Stimulated activated CD4-positive, alpha-beta T cell treated with anti-CD3 and anti-CD28 coated beads, TNF-alpha, amount 100 ng/mL, for 4 hours (primary cell): ENCODE measurements at places on chromosomes 1 and 21.

DNA sequence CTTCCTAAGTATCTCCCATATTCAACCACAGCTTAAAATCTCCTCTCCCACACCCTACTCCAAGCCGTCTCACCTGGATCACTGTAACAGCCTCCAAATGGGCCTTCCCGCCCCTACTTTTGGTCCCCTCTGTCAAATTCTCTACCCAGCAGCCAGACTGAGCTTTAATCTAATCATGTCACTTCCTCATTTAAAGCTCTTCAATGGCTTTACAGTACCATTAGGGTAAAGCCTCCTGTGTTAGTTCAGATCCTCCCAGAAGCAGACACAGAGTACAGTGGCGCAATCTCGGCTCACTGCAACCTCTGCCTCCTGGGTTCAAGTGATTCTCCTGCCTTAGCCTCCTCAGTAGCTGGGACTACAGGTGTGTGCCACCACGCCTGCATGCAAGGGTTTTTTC lies 46.8 kb upstream of the PSEN2 start:
- no peak for DNase-seq

GRCh38 chr1:231887866-231888265 lies 261.3 kb downstream of the DISC1 start:
- DNase-seq = no peak

GRCh38 chr1:11501491-11501897 lies 22.5 kb downstream of the DISP3 start:
- no peak for DNase-seq

DNA sequence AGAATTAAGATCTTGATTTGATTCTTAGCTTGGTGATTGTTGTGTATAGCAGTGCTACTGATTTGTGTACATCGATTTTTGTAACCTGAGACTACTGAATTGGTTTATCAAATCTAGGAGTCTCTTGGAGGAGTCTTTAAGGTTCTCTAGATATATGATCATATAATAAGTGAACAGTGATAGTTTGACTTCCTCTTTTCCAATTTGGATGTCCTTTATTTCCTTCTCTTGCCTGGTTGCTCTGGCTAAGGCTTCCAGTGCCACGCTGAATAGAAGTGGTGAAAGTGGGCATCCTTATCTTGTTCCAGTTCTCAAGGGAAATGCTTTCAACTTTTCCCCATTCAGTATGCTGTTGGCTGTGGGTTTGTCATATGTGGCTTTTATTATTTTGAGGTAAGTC lies 61.5 kb upstream of the LYST start:
- no peak for DNase-seq

DNA sequence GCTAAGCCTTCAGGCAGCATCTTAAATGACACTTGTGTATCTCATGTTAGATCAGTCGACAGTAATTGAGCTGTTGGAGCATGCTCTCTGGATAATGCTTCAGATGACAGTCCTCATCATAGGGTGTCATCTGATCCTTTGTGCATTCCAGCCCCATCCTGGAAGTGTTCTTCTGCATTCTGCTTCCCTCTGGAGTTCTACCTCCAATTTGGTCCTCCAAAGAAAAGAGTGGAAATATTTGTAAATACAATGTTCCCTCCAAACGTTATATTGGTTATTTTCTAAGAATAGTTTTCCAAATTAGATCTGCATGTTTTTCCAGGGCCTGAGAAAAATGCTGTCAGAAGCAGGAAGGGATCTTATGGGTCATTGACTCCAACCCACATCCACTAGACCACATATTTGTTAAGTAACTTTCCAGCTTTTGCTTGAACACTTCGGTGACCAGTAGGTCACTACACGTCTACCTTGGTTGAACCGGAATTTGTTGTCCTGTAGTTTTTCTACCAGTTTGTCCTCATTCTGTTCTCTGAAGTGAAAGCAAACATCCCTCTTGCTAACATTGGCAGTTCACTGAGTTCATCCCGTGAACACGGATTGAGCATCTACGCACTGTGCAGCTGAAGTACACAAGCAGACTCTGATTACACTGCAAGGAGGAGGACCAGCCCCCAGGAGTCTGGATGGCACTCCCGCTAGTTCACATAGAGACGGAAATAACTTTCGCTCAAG lies 136.0 kb downstream of the TLR5 start:
- no peak for DNase-seq

GRCh38 chr1:90027281-90027680 lies 32.4 kb downstream of the ZNF326 start:
- DNase-seq = no peak

DNA sequence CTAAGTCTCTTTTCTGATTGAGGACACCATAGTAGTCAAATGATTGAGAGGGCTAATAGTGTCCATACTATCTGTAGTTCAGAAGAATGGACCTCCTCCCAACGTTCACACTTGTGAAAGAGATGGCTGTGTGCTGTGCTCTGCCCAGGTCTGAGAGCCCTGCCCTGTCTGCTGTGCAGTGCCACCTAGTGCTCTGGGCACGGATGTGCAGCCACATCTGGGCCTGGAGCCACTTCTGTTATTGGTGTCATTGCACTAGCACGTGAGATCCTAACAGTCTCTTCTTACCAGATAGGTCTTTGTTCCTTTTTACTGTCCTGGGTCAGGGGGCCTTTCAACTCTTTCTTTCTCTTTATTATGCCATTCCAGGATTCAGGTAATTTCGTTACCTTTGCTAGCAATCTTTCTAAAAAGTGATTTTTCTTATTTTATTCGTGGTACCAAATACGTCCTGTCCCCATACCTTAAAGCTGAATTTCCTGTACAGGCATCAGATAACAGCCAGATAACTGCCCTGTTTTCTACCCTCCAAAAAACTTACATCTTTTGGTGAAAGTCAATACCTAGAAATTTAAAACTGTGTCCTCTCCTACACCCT lies 21.7 kb downstream of the INTS3 start:
- peak; percentile 54 for DNase-seq

GRCh38 chr1:108845991-108846390 lies 10.9 kb downstream of the AKNAD1 start:
- DNase-seq = no peak

DNA sequence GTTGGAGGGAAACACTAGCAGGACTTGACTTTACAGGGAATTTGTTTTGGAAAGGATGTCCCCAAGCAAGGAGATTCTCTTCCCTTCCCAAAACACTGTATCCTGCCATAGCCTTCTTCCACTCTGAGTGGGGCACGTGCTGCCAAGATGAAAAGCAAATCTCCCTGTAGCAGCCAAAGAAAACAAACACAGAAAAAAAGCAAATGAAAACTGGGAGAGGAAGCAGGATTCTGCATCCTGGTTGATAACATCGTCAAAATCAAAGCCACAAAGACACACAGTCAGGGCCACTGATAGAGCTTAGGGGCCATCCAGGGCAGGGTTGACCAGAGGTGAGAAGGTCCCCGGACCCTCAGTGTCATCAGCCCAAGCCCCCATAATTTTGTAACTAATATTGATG lies 16.0 kb upstream of the MTARC2 start:
- DNase-seq = no peak

- no peak for DNase-seq
Observed at GRCh38 chr21:37766129-37766528, 150.1 kb downstream of the KCNJ6 start.

DNA sequence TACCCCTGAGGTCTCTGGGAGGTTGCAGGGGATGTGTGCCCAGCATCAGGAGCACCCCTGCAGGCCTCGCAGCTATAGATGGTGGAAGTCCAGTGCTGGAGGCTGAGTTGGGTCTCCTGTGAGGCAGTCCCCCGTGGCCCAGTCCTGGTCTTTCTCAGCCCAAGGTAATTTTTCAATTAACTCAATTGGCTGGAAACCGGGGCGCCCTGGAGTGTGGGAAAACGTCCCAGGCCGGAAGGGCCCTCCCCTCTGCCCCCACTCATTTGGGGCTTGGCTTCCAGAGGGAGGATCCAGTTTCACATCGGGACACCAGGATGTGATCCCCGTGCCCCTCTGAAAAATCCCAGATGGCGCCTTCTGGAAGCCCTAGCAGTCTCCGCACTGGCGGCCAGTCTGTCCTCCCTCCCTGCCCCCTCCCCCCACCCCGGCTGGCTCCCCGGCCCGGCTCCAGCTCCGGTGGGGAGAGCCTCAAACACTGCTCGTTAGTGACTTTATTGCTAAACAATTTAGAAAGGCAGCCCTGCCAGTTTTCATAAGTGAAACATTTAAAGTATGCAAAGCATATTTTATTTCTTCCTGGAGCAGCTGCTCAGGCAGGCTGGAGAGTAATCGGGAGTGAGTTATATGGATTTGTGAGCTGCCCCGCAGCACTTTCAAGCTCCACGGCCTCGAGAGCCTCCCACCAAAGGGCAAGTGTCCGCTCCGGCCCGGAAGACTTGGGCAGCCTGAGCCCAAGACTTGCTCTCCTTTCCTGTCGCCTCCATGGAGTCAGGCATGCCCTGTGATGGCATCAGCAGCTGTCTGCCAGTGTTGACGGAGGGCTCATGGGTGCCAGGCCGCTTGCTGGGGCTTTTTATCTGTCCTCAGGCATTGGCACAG lies 208.2 kb upstream of the TMEM51 start:
- no peak for DNase-seq

DNA sequence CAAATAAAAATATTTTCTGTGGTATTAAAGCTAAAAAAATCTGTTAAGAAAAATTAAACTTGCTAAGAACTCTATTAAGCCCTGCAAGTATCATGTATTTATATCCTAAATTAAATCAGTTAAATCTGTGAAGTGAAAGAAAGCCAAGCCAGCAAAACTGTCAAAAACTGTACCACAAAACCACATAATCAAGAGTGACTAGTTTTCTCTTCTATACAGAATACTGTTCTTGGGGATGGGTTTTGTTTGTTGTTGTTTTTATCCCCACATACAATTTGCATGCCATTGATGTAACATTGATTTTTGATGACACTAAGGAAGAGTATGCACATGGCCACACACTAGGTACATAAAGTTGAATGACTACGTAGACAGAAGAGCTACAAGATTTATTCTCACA lies 20.4 kb downstream of the DPH5 start:
- no peak for DNase-seq

DNA sequence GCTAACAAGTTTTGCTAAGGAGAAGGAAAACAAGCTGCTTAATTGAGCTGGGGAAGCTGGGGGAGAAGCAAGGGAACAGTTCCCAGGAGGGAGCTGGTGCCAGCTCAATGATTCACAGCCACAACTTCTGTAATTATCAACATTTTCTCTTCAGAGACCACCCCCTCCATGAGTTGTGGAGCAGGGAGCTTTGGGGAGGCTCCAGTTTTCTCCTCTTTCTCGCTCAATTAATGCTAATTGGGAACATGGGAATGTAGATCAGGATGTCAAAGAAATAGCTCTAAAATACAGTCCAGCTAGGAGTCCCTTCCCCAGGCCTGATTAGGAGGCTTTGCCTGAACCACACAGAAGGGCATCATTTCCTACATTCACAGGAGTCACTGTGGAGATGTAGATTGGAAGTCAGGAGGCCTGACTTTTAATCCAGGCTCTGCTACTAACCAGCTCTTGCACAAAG lies 12.1 kb upstream of the MNDA start:
- no peak for DNase-seq

- no peak for DNase-seq
Observed at GRCh38 chr1:15432324-15432723, 5.9 kb upstream of the CTRC start.

GRCh38 chr1:231130544-231130943 lies 31.3 kb upstream of the TRIM67 start:
- DNase-seq = no peak

DNA sequence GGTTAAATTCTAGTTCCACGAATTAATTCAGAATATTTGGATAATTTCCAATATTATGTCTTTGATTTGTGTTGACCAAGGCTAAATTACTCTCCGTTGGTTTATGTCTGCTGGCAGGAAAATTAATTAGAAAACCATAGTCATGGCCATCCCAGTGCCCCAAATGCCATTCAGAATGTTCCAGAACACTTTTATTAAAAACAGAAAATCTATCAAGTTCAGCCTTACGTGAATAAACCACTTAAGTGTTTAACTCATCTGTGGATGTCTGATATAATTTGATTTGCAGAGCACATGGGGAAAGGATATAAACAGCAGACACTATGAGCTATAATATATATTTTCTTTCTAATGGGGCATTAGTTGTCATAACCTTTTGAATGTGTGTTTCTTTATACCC lies 480.7 kb downstream of the MRPL39 start:
- no peak for DNase-seq

- no peak for DNase-seq
Observed at GRCh38 chr1:235996048-235996785, 68.7 kb downstream of the NID1 start.

DNA sequence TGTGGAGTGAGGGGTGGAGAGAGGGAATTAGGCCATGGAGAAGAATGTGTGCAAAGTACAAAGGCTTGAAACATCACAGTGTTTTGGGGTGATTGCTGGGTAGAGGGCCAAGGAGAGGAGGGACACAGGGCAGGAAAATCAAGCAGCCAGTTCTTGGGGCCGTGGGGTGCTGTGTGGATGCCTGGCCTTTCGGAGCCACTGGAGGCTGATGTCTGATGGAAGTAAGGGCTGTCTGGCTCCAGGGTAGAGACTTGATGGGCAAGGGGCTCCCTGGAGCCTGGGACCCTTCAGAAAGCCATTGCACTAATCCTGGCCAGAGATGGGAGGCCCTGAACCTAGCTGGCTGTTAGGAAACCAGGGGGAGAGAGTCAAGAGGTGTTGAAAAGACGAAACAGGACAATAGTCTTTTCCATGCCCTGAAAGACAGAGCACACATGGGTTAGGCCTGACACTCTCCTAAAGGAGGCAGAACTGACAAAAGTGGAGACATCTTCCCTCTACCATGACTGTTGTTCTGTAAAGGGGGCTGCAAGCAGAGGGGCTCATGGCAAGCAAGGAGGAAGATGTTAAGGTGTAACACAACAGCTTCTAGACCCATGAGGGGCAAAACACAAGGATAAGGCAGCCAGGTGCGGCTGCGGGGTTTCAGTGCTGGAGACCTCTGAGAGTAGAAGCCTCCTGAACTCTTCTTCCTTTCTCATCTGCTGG lies 21.0 kb downstream of the ATF3 start:
- no peak for DNase-seq

DNA sequence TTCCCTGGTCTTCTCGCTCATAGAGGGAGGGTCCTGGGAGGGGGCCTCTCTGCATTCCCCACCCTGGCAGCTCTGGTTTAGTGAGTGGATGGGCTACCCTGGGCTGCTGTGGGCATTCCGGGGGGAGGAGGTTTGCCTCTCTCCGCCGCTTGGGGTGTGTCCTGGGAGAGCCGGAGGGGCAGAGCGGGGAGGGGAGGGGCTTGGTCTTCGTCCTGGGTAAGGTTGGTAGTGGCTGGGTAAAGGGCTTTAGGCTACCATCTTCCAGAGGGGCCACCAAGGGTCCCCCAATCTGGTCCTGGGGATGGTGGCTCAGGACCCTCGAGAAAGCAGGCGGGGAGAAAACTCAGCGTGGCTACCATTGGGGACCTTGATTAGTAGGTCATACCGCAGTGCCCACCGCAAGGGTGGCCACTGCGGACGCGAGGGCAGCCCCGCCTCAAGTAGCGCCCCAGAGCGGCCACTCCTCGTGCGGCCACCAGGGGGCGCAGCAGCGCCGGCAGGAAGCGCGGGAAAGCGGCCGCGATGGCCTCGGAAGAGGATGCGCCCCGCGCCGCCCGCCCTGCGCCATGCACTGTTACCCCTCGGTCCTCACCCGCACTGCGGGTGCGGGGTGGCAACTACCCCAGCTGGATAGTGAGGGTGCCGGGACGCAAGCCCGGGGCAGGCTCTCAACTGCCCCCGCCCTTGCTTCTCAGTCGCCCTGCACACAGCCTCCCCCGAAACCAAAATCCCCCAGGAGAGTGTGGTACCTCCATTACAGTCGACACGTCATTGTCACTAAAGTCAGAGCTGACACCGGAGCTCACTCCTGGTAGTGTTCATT lies 44.1 kb upstream of the SLC25A33 start:
- DNase-seq = peak; percentile 55
